Liver (tissue), 10 donors: ENCODE measurements at places on chromosomes 1 and 21.
A peak's percentile ranks its signal among the peaks of the same experiment; 100 is the strongest.

DNA sequence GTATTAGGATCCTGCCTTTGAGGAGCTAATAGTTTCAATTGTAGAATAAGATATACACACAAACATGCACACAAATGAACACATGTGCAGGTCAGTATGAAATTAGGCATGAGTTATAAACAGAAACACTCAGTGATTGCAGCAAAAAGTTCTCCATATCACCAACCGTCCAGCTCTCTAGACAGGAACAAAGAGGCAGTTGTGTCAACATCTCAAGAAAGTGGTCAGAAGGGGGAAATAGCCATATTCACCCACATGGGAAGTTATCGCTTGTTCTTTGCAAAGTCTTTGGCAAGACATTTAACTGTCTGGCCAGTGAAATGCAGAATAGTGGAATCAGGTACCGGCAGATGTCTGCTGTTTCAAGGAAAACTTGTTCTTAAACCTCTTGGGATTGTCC is 29.4 kb upstream of the PIGC start:
- no peak for DNase-seq

DNA sequence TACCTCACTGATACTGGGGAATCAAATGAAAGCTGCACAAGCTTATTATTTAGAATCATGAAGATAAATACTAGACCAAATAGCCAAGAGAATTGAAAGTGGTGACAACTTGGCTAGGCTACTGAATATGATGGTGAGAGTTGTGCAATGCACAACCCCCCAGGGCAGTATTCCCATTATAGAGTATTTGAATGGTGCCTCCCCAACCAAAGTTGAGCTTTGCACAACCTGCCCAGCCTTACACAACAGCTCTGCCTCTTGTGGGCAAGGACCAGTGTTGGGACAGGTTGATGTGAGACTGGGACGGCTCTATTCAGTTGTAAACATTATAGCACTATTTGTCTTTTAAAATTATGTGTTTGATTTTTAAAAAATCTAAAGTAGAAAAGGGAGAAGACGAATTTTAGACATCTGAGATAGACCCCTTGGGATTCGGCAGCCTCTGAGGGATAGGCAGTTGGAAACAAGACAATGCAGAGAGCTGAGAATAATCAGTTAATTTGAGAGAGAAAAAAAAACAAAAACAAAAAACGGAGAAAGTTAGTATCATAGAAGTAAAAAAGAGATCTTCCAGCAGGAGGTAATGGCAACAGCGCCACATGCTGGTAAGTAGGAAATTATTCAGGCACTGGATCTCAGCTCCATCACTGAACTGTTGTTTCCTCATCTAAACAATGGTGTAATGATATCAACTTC is 91.0 kb upstream of the KCNA3 start:
- DNase-seq: no peak

DNA sequence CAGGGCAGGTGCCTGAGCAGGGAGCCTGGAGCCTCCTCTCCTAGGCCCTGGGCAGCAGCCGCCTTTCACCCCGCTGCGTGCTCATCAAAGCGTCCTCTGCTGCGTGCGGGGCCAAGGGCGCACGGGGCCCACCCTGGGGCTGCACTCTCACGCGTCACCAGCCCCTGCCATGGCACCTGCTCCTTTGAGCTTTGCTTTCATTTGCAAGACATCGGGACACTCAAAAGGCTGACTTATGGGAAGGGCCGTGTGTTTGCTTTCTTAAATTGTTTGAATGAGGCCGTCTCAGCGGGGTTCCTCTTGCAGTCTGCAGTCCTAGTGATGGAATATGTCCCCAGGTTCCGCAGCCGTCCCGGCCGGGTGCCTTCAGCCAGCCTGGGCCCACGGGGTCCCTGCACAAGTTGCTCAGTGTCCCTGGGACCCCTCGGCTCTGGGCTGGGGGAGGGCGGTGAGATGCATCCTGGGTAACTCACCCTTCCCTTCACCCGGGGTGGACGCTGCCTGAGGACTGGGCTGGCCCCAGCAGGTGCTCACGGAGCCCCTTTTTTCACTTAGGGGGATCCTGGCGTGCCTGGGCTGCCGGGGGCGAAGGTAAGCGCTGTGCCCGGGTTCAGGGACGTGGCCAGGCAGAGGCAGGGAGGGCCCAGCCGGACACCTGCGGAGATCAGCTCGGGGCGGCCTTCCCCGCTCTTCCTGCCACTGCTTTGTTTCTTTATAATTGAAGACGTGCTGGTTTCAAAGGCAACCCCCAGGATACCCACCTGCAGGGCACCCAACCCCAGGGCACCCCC is 53.1 kb downstream of the SLC19A1 start:
- DNase-seq: no peak

- no peak for DNase-seq
These were observed 8.0 kb downstream of the RGL1 start for GRCh38 chr1:183812686-183813569.

GRCh38 chr1:20184997-20185833 is 681 bp upstream of the UBXN10 start:
- no peak for DNase-seq

DNA sequence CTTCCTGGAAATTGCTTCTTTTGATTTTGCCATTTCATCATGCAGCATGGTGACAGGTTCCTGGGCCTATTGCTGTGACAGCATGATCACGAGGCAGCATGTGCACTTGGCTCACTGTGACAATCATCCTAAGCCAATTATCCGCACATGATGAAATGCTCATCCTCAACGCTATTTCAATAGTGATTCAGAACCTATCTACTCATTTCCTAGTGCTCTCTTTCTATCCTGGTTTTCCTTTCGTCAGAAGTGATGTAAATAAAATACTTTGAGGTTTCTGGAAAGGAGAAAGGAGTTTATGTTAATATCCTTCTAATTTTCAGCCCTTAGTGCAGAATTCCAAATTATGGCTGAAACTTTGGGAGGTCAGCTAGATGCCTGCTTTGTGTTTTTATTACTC is 110.6 kb upstream of the ADAMTS5 start:
- DNase-seq: no peak

DNA sequence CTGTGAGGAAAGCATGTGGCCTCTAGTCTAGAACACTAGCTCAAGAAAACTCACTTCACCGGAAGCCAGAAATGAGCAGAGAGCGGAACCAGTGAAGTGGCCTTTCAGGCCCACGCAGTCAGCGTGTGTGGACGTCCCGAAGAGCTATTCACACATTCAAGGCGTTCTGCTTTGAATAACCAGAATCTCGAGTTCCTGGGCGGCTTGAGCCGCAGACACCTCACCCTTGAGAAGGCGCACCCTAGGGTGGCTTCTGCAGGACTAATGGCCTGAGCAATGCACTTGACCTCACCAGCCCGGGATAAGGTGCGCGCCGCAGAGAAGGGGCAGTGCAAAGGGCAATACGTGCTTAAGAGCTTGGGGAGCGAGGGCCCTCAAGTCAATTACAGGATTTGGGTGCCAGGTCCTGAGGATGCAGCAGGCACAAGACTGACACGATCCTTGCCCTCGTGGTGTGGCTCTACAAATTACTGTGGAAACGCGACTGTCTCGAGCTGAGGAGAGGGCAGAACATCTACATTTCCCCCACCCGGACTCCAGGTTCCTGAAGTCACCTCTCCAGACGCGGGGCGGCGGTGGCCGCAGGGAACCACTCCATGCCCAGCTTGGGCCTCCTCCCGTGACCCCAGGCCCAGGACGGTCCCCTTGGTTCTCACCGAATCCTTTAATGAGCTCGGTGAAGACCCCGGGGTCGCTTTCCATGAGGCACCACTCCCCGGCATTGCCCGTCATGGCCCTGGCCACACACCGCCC is 455 bp downstream of the UCHL5 start:
- DNase-seq: peak; percentile 63

DNA sequence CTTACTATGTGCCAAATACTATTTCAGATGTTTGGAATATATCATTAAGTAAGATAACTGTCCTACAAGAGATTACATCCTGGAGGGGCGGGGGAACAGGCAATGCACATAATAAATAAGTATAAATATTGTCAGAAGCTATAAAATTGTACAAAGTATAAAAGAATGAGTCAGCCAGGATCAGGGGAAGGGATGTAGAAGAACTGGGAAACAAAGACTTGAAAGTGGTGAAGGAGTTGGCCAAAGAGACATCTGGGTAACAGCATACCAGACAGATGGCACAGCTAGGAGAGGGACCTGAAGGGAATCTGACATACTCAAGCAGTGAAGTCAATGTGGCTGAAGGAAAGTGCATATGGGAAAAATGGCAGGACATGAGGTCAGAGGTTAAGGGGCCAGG is 53.9 kb downstream of the CYYR1 start:
- DNase-seq: no peak

- no peak for DNase-seq
These were observed 35.9 kb downstream of the USP24 start for GRCh38 chr1:55179177-55179835.

DNA sequence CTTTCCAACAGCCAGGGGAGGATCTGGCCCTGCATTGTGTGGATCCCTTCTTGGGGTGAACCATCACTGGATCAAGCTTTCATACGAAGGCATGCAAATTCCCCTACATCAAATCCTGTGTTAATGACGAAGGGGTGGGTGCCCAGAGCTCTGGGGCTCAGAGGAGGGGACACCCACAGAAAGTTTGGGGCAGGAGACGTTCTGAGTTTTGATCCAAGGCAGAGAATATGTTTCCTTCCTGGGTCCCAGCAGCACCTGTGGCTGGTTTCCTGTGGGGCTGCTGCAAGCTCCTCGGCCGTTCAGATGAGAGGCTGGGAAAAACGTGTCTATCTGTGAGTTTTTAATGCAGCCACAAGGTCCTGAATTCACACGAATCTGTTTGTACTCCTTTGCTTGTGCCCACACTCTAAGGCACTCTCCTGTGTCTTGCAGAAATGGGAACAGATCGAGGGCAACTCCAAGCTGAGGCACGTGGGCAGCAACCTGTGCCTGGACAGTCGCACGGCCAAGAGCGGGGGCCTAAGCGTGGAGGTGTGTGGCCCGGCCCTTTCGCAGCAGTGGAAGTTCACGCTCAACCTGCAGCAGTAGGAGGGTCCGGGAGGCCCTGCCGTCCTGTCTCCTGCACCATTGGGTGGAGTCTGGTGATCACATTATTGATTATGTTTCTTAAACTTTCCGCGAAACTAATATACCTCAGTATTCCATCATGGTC is 147.1 kb downstream of the PGBD5 start:
- DNase-seq: no peak

GRCh38 chr1:101506541-101507164 is 269.8 kb downstream of the S1PR1 start:
- DNase-seq: no peak

- no peak for DNase-seq
These were observed 72.4 kb downstream of the CASZ1 start for GRCh38 chr1:10724052-10724494.

DNA sequence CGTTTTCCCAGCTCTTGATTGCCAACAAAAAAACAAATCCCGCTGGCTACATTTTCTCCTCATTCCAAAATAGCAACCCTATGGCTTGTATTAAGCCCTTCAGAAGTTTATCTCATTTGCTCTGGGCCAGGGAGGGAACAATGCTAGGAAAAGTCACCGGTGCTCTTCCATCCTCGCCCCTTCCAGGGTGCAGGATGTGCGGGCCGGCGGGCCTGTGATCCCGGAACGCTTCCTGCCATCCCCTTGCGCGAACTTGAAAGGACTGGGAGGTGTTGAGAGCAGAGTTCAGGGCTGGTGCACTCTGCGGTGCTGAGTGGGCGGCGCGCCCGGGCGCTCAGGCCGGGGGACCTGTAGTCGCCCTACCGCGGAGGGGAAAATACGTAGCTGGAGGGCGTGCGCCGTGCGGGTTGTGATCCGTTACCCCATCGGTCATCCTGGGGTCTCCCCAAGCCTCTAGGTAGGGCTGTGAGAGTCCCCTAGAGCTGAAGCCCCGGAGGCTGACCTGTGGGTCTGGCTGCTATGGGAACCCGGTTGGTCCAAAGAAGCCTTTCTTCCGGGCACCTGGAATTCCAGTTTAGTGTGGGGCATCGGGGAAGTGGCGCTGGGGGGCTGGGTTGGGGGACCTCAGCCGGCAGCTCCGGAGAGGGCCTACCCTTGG is 13.1 kb downstream of the NR5A2 start:
- peak; percentile 64 for DNase-seq

DNA sequence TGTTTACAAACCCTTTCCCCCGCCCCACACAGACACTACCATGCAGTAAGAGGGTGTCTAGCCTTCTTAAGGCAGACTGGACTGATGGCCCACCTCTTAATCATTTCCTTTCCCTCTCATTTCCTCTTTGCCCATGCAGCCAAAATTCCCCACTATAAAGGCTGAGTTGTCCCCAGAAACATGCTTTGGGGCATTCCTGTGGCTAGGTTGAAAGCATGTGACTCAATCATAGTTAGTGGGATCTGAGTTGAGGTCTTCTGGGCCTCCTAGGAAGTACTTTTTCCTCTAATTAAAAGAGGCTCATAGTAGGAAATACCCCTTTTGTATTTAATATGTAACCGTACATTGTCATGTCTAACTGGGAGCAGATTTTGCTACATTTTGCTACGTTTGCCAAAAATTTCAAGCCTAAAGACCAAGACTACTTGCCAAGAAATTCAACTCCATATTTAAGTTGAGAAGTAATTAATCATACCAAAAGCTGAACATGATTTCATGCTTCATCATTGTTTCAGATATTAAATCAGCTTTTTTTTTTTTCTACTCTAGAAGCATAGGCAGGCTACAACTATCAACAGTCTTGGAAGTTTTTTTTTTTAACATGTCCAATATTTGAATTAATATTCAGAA is 174.7 kb downstream of the ADGRL4 start:
- no peak for DNase-seq

- DNase-seq: no peak
These were observed 69.2 kb upstream of the KIF26B start for GRCh38 chr1:245085508-245086095.

DNA sequence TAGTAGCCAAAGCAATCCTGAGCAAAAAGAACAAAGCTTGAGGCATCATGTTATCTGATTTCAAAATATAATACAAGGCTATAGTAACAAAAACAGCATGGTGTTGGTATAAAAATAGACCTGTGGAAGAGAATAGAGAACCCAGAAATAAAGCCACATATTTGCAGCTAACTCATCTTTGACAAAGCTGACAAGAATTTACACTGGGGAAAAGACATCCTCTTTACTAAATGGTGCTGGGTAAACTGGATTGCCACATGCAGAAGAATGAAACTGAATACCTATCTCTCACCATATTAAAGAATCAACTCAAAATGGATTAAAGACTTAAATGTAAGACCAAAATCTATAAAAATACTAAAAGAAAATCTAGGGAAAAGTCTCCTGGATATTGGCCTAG is 59.5 kb upstream of the CD55 start:
- no peak for DNase-seq
